ENCODE measurements at places on chromosomes 16 and 17.

GRCh38 chr16:943971-944370 is 26.8 kb downstream of the LMF1 start:
- no peak for DNase-seq

GRCh38 chr17:64535357-64535756 is 28.6 kb downstream of the CEP95 start:
- DNase-seq, result no peak

GRCh38 chr17:29546830-29547229 is 20.0 kb downstream of the ABHD15 start:
- no peak for DNase-seq

DNA sequence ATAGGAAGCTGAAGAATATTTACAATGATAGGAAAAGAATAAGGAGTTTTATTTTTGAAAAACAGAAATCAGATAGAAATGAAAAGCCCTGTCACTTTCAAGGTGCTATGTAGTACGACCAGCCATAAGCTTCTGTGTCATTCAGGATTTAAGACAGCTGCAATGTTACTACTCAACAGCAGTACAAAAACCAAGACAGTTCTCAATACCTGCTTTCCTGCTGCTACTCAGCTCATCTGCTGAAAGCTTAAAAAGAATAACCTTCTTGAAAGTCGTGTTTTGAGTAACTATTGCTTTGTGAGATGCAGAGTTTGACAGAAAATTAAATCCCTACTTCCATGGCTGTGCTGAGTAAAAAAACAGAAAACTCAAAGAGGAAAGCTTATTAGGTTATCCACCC is 8.7 kb downstream of the GRB2 start:
- DNase-seq, result no peak

GRCh38 chr16:17748044-17748719 is 277.4 kb upstream of the XYLT1 start:
- no peak for DNase-seq

GRCh38 chr16:4894276-4895150 is 42.4 kb downstream of the PPL start:
- no peak for DNase-seq

- no peak for DNase-seq
These were observed 119.7 kb upstream of the MYOCD start for GRCh38 chr17:12545877-12546513.

GRCh38 chr17:77881545-77881944 is 77.0 kb upstream of the TNRC6C start:
- DNase-seq, result no peak

- DNase-seq, result no peak
These were observed 95.1 kb downstream of the METRNL start for GRCh38 chr17:83174362-83175118.

DNA sequence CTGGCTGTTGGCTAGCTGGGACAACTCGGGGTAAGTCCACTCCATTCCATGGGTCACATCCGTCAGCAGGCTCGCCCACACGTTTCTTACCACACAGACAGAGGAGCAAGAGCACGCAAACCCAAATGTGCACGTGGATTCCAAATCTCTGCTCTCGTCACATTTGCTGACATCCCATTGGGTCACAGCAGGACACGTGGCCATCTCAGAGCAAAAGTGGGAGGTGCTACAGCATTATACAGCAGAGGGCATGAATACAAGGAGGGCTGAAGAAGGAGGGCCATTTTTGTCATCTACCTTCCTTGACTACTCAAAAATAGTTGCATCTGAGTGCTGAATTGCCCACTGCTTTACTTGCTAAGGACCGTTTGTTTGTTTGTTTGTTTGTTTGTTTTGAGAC is 84.7 kb downstream of the RBBP6 start:
- DNase-seq, result no peak

DNA sequence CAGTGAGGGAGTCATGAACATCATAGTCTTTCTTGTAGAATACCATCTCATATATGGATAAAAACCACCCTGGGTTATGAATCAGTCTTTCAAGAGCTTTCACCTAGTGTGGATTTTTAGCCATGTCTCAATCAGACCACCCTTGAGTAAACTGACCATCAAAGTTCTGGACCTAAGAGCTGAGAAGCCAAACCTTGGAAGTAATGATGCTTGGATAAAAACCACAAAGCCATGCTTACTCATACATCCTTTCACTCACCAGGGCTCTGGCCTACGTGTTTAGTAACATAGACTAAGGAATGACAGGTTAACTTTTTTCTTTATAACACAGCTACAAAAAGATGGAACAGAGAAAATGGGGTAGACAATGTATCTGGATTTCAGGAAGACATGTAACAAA is 167.2 kb downstream of the STX8 start:
- DNase-seq, result no peak

DNA sequence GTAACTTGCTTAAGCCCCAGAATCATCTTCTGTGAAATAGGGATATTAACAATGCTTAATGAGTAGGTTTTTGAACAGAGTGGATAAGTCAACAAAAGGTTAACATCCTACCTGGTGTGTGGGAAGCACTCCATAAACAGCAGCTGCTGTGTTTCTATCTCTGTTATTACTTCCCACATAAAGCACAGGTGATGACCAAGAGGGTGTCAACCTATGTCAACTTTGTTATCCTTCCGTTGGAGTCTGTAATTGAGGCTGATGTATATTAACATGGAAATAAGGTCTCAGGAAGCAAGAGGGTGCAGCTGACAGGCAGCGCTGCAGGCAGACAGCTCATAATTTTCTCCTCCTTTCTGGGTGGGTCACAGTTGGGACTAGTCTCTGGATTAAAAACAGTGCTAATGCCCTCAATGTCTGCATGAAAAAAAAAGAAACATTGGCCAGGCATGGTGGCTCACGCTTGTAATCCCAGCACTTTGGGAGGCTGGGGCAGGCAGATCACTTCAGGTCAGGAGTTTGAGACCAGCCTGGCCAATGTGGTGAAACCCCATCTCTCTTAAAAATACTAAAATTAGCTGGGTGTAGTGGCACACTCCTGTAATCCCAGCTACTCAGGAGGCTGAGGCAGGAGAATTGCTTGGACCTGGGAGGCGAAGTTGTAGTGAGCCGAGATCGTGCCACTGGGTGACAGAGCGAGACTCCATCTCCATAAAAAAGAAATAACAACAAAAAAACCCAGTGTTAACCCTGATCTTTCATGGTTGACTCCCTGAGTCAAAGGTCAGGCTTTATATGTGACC is 269.6 kb downstream of the SNX29 start:
- no peak for DNase-seq

- DNase-seq, result no peak
These were observed 63.7 kb upstream of the AKTIP start for GRCh38 chr16:53566552-53567245.

GRCh38 chr16:31052114-31052513 is 18.8 kb downstream of the STX4 start:
- no peak for DNase-seq
